ENCODE measurements at places on chromosomes 16 and 17.

DNA sequence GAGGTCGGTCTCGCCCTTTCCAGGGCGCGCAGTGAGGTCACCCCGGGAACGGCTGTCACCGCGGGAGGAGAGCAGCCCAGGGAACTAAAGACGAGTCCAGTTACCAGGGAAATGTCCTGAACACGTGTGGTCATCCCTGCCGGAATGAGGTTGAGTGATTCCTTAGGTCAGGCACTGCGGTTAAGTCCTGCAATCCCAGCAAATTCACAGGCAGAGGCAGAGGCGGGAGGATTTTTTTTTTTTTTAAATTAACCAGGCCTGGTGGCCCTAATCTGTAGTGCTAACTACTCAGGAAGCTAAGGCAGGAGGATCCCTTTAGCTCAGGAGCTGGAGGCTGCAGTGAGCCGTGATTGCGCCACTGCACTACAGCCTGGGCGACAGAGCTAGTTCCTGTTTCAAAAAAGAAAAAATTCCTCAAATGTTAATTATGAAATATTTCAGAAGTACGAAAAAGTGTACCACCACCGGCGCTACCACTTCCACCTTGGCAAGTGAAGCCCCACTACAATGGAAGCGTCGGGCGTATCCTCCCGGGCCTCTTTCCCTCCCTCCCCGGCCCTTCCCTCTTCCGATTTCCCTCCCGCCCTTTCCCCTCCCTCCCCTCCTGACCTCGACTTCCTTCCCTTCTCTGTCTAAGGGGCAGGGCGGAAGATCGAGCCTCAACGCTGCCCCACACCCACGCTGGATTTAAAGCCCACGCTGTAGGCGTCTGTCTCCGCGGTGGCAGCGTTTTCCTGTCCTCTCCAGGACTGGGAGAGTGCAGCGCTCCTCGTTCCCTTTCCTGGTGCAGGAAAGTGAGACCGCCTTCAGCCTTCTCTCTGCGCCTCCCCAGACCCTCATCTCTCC is 27.3 kb downstream of the SLFN11 start:
- peak; percentile 56 for DNase-seq

GRCh38 chr16:51071326-51071725 is 79.7 kb downstream of the SALL1 start:
- no peak for DNase-seq

DNA sequence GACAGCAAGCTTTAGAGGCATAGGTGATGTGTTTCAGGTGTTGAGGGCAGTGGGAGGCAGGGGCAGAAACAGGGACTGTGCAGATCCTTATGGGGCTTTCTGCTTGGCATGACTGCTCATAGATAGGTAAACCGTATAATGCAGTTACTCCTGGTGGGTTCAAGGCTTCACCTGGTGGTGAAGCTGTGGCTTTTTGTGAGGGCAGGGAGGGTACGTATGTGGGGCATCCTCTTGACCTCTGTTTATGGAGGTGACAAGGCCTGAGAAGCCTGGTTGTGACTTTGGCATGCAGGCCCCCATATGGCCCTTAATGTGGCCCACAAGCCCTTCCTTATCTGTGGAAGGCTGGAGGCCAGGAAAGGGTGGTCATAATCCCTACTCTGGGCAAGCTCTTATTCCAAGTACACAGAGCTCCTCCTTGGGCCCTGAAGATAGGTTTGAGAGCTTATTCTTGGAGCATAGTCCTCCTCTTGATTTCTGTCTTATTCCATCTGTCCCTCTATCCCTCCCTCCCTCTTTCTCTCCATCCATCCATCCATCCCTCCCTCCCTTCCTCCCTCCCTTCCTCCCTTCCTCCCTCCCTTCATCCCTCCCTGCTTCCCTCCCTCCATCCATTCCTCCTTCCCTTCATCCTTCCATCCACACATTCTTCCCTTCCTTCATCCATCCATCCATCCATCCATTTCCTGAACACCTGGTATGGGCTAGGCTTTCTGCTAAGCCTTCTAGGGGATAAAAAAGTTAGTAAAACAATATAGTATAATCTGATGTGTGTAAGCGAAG is 1.3 kb upstream of the CCL16 start:
- DNase-seq, result no peak

- DNase-seq, result no peak
These were observed 5.7 kb upstream of the ADAP2 start for GRCh38 chr17:30915833-30916611.

DNA sequence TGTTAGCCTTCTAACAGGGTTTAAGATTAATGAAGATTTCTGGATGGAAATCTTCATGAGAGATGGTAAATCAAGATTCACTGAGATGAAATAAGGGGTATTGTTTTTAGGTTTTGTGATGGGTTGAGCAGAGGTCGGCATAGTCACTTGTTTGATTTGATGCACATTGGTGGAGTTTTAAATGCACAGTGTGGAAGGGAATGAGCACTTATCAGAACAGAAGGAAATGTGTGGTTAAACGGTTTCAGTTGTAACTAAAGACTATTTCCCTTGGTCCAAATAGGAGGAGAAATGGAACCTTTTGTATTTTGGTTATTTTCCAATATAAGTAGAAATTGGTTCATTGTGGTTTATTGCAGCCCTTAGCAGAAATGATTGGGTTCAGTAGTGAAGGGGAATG is 34.1 kb downstream of the CBFB start:
- DNase-seq, result no peak

DNA sequence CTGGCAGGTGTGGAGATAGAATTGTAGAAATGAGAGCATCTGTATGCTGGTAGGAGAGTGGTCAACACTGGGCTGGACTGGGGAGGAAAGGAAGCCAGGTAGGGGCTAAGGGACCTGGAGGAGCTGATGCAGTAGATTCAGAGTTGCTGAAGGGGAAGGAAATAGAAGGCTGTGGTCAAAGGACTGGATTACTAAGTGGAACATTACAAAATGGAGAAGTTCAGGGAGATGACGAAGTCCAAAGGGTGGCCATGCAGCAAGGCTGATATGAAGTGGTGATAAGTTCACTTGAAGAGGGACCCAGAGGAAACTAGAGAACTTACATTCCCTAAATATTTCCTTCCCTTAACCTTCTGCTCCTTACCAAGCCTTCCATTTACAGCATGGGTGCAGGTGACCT is 8.6 kb upstream of the CCL2 start:
- no peak for DNase-seq

DNA sequence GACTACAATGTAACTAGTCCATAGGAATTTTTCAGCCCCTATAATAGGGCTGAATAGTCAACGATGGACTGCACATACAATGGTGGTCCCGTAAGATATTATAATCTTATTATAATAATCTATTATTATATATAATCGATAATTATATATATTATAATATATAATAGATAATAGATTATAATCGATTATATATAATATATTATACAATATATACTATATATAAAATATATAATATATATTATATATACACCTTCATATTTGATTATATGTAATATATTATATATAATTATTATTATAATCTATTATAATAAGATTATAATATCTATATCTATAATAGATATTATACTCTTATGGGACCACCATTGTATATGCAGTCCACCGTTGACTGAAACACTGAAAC is 238.8 kb downstream of the XYLT1 start:
- no peak for DNase-seq

DNA sequence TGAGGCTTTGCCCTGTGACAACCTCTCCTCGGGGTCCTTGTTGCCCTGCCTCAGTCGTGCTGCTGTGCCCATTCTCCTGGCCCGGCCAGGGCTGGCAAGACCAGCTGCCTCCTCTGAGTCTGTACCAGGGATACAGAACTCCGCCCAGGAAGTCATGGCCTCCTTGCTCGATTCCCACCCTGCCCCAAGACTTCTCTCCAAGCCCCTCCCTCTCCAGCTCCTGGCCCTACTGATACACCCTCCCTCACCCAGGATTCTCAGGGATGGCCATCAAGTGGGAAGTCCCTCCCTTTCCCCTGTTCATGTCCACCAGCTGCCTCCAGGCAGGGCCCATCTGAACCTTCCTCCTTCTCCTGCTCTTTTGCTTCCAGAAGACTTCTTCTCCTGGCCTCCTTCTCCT is 11.2 kb upstream of the TMEM208 start:
- DNase-seq, result no peak

GRCh38 chr17:63573634-63574033 is 23.4 kb downstream of the DCAF7 start:
- DNase-seq, result peak; percentile 18

DNA sequence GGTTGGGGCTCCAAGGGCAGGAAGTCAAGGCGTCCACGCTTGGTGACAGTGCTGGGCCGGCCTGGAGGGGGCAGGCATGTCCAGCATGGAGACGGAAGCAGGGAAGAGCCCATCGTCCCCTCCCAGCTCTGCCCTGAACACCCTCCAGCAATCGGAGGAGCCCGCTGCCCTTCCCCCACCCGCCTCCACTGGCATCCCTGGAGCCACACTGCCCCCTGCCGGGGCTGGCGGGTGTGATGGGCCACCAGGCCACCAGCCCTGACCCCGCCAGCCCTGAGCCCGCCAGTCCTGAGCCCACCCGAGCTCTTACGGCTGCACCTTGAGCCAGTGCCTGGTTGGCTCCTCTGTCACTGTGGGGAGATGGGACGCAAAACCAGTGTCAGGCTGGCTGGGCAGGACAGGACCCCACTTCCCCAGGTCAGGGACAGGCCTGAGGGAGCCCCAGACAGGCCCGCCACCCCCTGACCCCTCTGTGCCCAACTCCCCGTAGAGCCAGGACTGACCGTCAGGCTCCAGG is 4.1 kb upstream of the CDH15 start:
- DNase-seq, result peak; percentile 96

DNA sequence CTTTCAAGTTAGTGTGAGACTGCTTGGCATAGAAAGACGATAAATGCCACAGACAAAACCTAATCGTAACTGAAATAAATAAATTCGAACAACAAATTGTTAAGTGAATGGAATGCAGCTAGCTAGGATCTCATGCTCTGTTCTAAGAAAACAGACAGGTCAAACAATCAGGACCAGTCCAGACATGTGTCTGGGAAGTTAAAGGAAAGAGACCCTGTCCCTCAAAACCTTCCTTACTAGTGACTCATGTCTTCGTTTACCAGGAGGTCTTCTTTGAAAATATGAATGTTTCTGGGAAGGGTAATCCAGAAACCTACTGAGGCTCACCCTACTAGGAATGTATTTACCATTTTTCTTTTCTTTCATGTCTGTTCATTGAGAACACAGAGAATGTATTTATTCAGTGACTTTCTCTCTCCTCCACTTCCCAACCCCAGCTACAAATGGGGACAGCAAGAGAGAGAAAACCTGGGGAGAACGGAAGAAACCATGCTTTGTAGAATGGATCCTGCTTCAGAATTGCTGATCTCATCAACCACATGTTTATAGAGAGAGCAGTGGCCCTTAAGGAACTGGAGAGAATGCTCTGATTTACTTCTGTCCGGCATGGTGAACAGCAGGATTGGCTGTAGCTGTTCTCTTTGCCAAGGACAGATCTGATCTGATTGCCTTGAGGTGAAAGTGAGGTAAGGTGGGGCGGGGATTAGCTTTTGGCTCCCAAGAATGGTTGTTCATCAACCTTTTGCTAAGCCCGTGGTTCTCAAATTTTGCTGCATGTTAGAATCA is 39.4 kb upstream of the DHX8 start:
- DNase-seq, result no peak

- DNase-seq, result no peak
These were observed 105.8 kb upstream of the PMFBP1 start for GRCh38 chr16:72277749-72278148.

DNA sequence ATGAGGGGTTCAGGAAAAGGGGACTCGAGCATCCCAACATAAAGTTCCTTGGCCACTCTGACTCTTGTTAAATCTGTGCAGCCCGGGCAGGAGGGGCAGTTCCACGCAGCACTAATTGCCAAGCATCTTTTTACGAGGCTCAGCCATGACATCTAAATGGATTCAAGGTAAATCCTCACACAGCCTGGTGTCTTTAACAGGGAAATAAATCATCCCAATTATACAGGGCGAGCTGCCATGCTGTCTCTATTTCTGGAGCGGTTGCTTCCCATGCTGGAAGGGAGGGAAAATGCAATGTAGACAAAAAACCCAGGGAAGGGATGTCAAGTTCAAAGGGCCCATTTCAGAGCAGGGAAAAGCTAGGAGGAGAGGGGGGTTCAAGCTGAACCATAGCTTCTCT is 110.0 kb downstream of the GAS7 start:
- DNase-seq, result no peak

GRCh38 chr17:27430882-27431491 is 25.3 kb upstream of the KSR1 start:
- peak; percentile 51 for DNase-seq

GRCh38 chr16:57627184-57627871 is 1.1 kb upstream of the ADGRG1 start:
- peak; percentile 95 for DNase-seq

DNA sequence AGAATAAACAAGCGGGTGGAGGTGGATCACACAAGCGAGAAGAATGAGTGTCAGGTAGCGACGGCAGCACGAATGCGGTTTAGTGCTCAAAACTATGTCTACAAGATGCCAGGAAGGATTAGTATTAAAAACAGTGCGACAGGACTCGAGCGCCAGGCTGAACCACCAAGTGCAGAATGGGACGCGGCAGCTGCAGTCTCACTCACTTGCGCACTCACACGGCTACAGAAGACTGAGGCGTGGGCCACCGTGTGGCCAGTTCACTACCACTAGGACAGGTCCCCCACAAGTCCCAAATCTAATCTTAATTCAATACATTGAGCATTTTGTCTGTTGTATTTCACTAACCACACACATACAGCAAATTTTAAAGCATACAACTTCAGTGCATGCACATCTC is 35.7 kb upstream of the TRAP1 start:
- no peak for DNase-seq

DNA sequence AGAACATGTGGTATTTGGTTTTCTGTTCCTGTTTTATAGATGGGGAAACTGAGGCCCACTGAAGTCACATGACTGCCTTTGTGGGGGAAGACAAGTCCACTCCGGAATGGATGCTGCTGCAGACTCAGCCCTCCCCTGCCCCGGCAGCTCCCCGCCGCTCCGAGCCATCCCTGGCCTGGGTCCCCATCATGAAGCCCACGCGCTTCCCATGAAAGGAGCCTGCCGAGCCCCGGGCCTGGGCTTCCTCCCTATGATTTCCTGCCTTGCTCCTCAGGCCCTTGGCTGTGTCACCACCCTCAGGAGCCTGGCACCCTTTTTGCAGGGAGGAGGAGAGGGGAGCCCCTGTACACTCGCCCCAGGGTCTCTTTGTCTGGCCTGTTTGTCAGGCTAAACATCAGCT is 125.3 kb upstream of the FOXF1 start:
- DNase-seq, result no peak

All from ELF-1 (cell line).